ENCODE measurements at places on chromosomes 5 and 9.

GRCh38 chr9:112493393-112494137, 6.9 kb downstream of the KIAA1958 start:
- DNase-seq: no peak

- no peak for DNase-seq
Measured at GRCh38 chr9:83047839-83048775, 14.8 kb downstream of the RASEF start.

DNA sequence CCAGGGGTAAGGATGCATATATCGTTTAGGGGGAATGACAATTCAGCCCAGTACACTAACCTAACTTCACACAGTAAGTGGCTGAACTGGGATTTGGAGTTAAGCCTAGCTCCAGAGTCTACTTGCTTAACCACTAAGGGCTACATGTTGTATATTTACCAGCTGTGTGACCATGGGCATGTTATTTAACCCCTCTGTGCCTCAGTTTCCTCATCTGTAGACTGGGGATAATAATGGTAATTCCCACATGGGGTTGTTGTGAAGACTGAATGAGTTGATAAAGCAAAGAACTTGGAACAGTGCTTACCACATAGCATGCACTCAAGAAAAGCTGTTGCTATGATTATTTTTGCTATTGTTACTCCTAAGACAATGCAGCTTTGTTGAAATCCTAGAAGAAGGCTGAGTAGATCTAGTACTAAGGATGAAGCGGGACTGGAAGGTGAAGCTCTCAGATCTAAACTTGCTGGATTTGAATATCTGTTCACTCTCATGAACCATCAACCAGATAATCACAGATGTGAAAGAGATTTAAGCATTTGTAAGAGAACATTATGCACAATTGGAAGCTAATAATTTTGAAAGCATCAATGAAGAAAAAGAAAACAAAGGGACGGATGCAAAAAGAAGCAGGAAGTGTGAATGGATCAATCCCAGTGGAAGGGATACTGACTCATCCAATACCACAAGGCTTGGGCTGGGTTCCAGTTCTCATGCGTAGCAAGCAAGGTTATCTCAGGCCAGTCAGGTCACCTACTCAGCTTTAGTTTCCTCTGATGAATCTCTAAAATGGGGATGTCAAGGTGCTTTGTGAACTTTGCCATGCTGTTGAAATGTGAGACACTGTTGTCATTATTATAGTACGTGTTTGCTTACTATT, 78.5 kb upstream of the TBC1D2 start:
- DNase-seq: no peak

DNA sequence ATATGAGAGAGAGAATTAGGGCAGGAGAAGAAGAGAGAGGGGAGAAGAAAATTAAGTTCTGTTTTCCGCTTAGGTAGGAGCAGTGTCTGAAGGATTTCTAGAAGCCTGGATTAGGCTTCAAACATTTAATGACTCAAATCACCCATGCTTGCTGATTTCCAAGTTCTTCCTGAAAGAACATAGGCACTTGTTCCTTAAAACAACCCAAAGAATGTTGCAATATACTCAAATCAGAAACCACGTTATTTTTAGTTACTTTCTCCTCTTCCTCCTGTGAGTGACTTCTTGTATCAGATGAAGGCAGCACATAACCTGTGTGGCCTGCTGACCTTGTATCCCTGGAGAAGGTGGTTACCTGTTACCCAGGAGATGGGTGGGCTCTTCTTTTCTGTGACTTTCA, 351.5 kb upstream of the KLF4 start:
- DNase-seq: no peak

GRCh38 chr9:126874546-126875314, 14.3 kb downstream of the ZBTB34 start:
- DNase-seq: no peak

DNA sequence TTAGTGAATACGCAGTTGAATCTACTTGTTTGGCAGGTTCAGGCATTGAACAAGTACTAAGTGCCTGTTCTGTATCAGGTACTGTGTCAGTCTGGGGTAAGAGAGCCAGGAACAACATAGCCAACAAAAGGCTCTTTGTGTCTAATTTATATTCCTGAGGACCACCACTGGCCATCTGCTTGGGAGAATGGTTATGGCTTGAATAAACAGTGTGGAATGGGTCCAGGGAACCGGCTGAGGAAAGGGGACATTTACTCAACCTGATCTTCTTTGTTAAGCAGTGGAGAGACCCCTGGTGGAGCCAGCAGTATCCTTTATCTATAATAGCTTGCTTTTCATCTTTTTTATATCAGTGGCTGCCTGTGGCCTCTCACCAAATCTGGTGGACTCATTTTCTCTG, 38.6 kb downstream of the EXOSC2 start:
- DNase-seq: peak; percentile 89

- DNase-seq: no peak
Measured at GRCh38 chr5:100846772-100847171, 56.3 kb downstream of the ST8SIA4 start.

GRCh38 chr5:298737-299125, 22.8 kb upstream of the AHRR start:
- no peak for DNase-seq

GRCh38 chr9:6408320-6408719, 4.7 kb upstream of the UHRF2 start:
- DNase-seq: no peak

- DNase-seq: no peak
Measured at GRCh38 chr5:71573591-71573990, 13.5 kb upstream of the MCCC2 start.

DNA sequence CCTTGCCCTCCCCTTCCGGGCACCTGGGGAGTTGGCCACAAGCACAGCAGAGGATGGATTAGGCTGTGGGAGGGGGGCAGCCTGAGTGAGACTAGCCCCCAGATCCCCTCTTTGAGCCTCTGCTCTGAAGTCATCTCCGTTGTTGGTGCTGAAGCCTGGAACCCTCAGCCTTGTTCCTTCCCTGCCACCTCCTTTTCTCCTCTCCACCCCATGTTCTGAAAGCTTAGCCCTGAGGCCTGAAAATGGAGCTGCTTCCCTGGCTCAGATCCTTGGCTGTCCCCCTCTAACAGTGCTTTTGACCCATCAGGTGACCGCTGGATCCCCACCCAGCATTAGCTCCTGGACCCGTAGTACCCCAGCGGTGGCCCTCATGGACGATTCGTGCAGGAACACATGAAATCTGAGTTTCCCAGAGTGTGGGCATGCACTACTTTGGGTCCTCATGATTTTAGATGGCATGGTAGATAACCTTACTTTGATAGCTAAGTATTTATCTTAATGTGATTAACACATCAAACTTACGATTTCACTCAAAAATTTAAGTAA, 21.6 kb upstream of the ANGPTL2 start:
- DNase-seq: no peak

DNA sequence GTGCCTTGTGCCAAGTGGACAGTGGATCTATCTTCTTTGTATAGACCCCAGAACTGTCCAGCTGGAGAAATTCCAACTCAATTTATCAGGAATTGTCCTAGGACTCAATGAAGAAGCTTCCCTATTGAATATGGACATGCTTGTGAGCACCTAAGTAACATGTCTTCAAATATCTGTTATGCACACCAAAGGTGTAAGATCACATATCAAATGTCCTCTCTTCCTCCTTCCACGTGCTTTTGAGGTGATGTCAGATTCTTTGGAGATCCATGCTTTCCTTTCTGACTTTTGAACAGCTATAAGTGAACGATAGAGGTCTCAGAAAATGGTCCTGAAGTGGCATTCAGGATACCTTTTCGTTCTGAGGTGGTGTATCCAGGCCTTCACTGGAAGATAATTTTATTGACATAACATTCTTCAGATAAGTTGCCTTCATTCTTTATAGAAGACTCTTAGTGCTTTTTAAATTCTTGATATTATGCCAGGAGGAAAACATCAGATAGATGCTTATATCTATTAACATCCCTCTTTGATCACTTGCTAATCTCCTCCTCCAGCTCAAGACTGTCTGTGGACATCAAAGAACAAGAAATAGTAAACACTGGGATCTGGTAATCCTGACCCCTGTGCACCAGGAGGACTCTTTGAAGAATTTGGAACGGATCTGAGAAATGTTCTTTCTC, 246.4 kb downstream of the SMARCA2 start:
- DNase-seq: no peak

DNA sequence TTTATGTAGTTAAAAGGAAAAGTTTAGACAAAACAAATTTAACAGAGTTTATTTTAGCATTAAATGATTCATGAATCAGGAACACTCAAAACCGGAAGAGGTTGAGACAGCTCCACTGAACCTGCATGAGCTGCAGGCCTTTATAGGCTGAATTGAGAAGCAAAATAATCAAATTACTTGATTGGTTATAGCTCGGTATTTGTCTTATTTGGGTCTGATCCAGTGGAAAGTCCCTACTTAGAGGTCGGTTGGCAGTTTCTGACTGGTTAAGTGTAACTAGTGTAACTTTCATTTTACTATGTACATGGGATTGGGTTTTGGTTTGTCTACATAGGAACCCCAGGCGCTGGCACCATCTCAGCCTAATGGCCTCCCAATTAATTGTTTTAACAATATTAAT, 74.1 kb upstream of the PIK3R1 start:
- no peak for DNase-seq

- no peak for DNase-seq
Measured at GRCh38 chr9:110076894-110077725, 130.8 kb downstream of the C9orf152 start.

- no peak for DNase-seq
Measured at GRCh38 chr9:134349936-134350335, 23.7 kb downstream of the RXRA start.

GRCh38 chr5:138668451-138669380, 84.5 kb upstream of the CTNNA1 start:
- DNase-seq: no peak

- DNase-seq: no peak
Measured at GRCh38 chr5:176529741-176530141, 7.5 kb downstream of the RNF44 start.

GRCh38 chr5:127111112-127111511, 37.8 kb upstream of the C5orf63 start:
- DNase-seq: no peak

DNA sequence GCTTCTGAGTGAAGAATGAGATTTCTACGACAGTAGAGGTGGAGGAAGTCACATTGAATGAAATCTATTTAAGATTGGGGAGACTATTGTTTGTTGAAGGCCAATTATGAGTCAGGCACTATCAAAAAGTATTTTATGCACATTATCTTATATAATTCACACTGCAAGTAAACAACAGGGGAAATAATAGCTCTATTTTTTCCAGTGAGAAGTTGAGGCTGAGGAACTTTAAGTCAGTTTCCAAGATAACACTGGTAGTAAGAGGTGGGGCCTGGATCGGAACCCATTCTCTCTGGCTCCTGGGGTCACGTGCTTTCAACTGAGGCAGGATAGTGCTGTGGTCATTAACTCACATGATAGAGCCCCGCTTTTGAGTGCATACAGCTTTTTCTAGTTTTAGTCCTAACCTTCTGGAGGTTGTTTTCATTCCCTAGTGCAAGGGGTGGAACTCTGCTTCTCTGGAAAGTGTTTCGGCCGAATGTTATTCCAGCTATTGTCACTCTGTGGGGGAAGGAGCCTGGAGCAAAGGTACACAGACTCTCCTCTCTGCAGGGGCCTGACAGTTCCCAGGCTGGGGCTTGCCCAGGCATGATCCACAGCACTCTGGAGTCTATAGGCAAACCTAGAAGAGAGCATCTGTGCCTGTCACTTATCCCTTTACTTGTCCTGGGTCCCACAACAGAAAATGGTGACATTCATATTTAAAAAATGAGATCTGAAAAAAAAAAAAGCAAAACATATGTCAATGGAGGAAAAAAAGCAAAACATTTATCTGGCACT, 352.4 kb upstream of the ACTBL2 start:
- no peak for DNase-seq

DNA sequence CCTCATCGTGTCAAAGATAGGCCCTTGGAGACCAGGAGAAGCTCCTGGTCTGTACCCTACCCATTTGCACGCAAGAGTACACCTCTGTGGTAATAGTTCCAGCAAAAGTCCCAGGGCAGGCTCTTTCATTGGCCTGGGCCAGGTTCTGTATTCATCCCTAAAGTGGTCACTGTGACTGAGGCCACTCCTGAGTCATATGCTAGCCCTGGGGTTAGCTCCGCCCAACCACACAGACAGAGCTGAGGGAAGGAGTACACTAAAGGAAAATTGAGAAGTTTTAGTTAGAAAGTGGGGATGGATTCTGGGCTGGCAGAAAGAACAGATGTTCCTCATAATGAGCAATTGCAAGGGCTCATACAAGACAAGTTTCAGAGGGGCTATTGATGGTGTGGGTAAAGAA, 206.7 kb downstream of the ARHGAP26 start:
- no peak for DNase-seq

DNA sequence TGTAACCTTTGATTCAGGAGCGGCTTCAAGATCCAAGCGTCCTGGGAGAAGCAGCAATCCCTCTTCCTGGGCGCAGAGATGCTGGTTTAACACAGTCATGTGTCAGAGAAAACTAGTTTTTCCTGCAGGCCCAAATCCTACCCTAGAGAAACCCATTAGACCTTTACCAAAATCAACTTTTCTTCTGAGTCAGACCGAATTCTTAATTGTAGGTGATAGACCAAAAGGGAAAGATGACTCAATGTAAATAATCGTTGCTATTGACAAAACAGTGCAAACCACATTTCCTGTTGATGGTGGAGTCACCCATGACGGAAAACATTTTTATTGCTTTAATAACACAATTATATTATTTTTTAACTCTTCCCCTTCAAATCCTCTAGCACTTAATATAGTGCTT, 40.1 kb downstream of the SLC1A1 start:
- peak; percentile 24 for DNase-seq

- DNase-seq: no peak
Measured at GRCh38 chr5:533243-533954, 9.2 kb upstream of the SLC9A3 start.

DNA sequence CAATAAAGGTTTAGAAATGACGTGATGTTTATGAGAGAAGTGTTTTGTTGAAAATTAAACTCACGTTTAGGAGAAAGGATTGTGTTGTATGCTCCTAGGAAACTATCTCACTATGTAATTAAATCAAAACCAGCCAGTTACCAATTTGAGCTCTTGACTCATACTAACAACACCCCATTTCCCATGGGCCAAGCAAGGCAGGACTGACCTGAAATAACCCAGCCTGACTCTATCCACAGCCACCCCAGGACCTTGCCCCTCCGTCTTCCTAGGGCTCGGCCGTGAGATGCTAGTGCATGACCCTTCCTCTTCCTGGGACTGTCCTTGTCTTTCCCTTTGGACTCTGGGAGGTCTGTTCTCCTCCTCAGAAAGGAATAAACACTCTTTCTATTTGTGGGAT, 16.4 kb downstream of the TLR4 start:
- DNase-seq: no peak

- DNase-seq: no peak
Measured at GRCh38 chr5:130715541-130715940, 449.5 kb downstream of the HINT1 start.

Measured in NCI-H774 (cell line).